ENCODE measurements at places on chromosomes 2 and 18.

GRCh38 chr2:85732467-85733120 is 21.2 kb upstream of the ATOH8 start:
- DNase-seq, result no peak

DNA sequence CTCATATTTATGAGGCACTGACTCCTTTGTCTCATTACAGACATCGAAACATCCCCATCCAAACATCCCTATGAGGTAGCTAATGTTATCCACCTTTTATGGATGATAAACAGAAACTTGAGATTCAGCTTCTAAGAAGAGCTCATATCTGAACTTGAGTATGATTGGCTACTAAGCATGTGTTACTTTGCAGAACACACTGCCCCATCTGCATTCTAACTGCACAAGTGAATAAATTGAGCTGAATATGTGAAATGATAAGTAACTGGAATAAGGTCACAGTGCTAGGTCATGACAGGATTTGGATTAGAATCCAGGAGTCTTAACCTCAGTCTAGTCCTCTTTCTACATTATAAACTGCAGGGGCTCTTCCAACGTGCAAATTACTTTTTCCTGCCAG is 172.7 kb downstream of the SETBP1 start:
- no peak for DNase-seq

GRCh38 chr2:68426446-68426845 is 40.6 kb downstream of the FBXO48 start:
- DNase-seq, result no peak

GRCh38 chr18:66497351-66497750 is 106.5 kb downstream of the CDH19 start:
- DNase-seq, result no peak

DNA sequence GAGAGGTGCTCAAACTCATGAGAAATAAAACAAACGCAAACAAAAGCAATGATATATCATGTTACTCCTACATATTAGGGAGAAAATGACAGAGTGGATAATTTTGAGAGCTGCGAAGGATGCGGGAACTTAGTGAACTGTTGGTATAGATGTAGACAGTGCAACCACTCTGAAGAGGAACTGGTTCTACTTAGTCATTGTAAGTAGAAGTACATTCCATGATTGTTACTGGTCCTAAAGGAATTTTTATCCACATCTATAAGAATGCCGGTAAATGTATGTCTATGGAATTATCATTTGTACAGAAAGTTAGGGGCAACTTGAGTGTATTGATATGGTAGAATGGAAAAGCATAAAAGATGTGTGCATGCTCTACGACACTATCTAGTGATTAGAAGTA is 1238.4 kb downstream of the LRP1B start:
- peak; percentile 29 for DNase-seq

DNA sequence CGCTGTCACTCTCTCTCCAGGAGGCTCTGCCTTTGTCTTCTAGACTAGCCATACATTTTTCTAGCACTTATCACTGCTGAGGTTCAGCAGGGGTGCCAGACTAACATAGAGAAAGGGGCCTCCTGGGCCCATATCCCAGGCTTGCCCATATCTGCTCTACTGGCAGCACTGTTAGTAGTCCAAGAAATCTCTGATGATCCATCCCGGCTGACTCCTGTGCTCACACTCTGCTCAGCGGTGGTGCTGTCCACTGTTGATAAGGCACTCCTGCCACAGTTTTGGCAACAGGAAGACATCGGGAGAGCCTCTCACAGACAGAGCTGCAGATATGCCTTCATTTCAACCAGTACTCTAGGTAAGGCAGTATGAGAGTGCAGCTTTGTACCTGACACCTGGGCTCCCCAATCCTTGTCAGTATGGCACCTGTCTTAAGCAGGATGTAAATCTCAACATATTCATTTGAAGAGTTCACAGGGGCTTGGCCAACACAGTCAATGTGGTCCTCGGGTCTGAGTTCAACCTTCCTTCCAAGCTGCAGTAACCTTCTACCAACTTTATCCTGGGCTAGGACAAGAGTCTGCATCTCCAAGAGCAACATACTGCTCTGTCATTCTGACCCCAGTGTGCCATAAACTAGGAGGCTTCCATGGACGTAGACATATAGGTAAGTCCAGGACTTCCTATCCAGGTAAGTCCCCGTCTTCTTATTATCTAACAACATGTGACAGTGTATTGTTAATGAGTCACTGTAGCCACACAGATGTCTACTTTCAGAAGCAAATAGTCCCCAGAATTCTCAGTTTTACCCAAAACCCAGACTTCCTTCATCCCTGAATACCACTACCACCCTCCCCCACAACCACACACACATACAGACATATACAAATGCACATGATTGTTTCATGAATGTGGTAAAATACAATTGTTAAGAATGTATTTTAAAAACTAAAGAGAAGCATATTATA is 16.2 kb downstream of the KLF7 start:
- DNase-seq, result no peak

DNA sequence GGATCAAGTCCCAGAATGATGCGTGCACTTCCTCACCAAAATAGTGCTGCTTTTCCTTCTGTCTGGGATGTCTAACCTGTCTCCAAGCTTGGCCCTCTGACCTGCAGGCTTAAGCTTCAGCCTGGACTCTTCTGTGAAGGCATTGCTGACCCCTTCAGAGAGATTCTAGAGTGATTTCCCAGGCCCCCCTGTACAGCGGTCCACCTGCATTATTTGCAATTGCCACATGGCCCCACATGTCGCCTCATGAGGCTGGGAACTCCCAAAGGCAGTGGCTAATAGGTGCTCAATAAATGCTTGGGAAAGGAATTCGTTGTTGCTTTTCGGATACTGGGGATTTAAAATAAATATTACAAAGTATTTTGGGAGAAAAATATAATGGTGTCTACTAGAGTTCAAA is 32.3 kb upstream of the MEP1B start:
- no peak for DNase-seq

GRCh38 chr2:71947809-71948208 is 199.9 kb downstream of the CYP26B1 start:
- DNase-seq, result no peak

DNA sequence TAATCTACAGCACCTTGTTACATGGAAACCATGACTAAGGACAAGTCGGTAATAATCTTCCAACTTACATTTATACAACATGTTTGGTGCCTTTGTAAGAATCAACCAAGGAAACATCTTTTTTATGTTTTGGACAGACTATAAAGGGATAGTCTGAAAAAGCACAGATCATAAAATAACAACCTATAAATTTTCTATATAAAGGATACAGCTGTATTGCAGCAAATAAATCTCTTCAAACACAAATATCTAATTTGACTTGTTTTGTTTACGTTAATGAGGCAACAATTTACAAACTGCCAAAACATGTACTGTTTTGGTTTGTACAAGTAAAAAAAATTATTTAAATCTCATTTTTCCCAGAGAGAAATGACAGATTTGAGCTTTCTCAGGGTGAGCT is 92.5 kb downstream of the SRBD1 start:
- DNase-seq, result no peak

GRCh38 chr2:109428281-109428680 is 185.5 kb downstream of the SEPTIN10 start:
- DNase-seq, result no peak

DNA sequence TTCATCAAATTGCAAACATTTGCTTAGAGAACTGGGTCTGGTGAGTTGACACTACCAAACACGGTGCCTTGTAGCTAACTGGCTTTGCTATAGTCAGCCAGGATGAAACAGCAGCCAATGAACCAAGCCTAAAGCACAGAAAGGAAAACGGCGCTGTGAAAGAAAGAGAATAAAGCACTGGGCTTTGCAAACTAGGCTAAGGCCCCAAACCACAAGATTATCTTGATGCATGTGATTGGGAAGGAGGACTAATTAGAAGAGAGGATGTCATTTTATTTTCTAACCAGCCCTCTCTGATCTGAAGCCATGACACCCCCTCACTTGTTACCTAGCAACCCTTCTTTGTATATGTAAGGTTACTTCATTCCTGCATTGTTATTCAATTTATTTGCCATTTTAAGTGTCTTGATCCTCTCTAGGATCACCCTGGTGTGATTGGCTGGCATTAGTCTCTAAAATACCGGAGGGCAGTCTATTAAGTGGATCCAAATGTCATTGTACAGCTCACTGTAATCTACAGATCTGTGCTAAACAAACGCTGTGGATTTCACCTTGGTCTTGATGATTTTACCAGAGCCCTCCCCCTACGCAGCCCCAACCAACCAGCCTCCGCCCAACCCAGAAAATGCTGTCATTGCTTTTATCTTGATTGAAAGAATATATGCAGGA is 395.4 kb upstream of the ACVR2A start:
- no peak for DNase-seq

GRCh38 chr2:240558236-240558761 is 511 bp upstream of the ANKMY1 start:
- no peak for DNase-seq

GRCh38 chr2:128756365-128756717 is 437.7 kb upstream of the HS6ST1 start:
- no peak for DNase-seq

DNA sequence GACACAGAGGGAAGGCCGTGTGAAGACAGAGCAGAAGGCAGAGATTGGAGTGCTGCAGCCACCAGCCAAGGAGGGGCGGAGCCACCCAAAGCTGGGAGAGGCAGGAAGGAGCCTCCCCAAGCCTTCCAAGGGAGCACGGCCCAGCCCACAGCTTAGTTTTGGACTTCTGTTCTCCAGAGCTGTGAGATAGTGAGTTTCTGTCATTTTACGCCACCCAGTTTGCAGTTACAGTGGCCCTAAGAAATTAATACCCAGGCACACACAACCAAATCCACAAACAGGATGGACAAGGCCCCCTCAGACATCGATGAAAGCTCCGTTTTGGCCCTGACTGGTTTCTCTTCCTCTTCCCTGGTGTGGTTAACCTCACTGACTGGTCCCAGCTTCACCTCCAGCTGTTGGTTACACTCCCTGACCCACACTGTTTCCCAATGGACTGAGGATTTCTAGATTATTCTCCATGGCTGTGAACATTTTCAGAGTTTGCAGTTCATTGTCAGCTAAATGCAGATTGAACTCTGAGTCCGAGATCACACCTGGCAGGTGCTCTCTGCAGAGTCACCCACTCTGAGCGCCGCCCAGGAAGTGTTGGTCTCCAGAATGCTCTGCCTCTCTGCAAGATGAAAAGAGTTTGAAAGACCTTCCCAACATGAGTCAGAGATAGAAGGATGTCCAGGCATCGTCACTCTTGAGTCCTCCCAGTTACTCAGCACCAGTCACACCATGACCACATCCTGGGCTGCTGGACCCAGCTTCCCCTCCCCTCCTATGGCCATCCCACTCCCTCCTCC is 100.2 kb downstream of the TWIST2 start:
- peak; percentile 98 for DNase-seq

GRCh38 chr2:54353216-54353615 is 97.2 kb upstream of the TSPYL6 start:
- DNase-seq, result no peak

GRCh38 chr2:158214431-158214830 is 112.8 kb downstream of the UPP2 start:
- DNase-seq, result peak; percentile 72

DNA sequence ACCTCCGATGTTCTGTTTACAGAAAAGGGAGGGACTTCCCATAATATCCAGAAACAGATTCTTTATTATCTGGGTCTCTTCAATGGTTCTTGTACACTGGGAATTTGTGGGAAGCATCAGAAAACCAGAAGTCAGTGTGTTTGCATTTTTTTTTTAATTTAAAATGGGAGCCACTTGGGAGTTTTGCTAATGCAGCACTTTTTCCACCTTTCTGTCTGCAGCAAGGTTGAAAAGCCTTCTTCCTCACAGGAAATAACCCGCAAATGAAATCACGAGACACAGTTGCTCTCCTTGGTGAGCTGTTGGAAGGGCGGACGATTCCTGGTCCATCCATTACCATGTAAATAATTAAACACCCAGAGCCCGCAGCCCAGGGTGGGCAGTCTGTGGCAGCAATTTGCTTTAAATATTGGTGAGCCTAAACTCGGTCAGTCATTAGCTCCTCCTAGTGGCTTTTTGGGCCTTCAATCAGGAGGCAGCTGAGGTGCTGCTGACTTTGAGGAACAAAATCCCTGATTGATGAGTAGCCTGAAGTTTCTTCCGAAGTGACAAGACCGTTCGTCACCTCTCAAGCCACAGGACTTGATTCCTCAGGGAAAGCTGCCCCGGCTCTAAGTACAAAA is 471.5 kb downstream of the EPHA4 start:
- DNase-seq, result no peak

- DNase-seq, result no peak
These were observed 146.3 kb upstream of the ZC3H15 start for GRCh38 chr2:186339716-186340115.

- DNase-seq, result no peak
These were observed 18.4 kb downstream of the FN1 start for GRCh38 chr2:215417400-215417951.

DNA sequence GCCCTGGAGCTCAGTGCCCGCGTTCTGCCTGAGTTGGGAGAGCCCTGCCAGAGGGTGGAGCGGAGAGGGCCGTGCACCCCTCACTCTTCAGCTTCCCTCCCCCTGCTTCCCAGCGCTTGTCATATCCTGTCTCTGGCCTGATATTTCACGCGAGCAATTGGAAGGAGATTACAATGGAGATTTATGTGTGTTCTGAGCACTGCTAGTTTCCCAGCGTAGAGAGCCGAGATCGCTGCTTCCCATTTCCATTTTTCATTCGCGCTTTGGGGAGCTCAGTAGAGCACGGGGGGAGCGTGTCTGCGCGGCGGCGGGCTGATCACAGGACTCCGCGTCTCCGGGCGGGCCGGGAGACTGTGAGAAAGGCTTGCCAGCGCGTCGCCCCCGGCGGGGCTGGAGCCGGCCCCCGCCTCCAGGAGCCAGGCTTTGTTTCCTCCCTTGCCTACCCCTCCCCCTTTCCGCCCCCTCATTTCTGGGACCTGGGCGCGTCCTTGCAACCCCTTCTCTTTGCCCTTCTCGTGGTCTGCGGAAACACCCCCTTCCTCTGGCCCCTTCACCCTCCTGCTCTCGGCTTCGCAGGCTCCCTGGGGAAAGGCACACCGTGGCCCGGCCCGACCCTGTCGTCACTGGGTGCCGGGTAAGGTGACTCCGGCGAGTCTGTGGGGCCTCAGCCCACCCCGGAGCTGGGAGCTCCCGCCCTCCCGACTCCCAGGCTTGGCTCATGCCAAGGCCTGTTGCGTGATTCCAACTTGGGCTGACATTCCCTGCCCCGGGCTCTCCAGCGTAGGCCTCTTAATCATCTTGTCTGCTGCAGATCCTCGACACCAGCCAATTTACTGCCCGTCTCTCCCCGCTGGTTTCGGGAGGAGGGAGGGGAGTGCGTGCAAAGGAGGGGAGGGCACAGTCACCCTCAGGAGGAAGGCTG is 5.8 kb downstream of the DLX2 start:
- peak; percentile 87 for DNase-seq

- DNase-seq, result no peak
These were observed 33.2 kb upstream of the REEP1 start for GRCh38 chr2:86370579-86370978.

- DNase-seq, result no peak
These were observed 141.4 kb upstream of the DOK6 start for GRCh38 chr18:69259282-69259681.

GRCh38 chr18:3052411-3052758 is 39.4 kb upstream of the LPIN2 start:
- DNase-seq, result no peak

Measured in bronchial epithelial cell (primary cell).